ENCODE measurements at places on chromosomes 5 and 9.

DNA sequence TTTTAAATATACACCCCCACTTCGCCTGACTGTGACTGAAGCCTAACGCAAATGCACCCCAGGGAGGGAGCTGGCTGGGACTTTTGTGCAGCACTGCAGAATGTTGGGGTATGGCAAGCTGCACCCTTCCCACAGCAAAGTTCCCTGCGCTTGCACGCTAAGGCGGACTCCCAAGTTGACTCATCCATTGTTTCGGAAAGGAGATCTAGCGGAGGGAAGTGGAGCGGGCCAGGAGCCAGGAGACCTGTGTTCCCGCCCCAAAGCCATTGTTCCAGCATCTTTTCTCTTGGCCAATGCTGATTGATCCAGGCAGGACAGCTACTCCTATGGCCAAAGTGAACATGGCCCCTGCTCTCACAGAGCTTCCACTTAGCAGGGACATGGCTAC, 202.9 kb downstream of the AOPEP start:
- DNase-seq: no peak

DNA sequence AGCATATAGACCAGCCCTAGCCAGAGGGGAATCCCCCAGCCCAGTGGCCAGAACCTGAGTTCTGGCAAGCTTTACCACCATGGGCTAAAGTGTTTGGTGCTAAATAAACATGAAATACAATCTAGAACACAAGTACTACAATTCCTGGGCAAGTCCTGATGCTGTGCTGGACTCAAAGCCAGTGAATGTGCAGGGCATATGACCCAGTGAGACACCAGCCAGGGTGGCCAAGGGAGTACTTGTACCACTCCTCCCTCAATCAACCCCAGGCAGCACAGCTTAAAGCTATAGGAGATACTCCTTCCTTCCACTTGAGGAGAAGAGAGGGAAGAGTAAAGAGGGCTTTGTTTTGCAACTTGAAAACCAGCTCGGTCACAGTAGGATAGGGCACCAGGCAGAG, 63.6 kb downstream of the SSBP2 start:
- no peak for DNase-seq

GRCh38 chr9:84708400-84708799, 38.9 kb downstream of the NTRK2 start:
- DNase-seq: peak; percentile 29

DNA sequence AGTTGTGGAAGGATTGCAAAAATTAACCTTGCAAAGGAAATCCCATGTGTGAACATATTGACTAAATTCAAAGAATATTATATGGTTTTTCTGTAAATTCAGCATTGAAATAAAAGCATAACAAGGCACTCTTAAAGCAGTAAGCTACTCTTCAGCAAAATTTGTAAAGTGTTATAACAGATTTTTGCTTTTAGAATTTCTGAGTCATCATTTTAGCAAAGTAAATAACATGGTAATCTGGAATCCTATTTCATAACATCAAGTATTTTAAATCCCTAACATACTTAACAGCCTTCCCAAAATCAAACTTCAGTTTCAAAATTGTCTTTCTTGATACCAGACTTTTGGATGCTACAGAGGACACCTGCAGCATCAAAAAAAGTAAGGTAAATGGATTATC, 436.0 kb upstream of the CDH9 start:
- no peak for DNase-seq

DNA sequence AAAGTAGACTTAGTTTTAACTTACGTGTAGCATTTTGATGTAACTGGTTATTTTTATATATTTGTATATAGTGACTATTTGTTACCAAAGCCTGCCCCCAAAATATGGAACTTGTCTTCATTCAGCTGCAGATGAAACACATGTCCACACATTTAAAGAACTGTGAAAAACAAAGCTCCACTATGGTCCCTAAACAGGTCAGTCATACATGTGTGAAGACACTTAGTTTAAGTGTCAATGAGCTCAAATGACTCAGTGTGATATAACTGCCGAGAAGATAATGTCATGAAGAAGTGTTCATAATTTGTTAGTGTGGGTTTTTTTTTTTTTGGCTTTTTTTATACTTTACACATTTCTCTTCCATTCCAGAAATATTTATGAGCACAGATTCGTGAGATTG, 28.2 kb downstream of the HAVCR1 start:
- no peak for DNase-seq

DNA sequence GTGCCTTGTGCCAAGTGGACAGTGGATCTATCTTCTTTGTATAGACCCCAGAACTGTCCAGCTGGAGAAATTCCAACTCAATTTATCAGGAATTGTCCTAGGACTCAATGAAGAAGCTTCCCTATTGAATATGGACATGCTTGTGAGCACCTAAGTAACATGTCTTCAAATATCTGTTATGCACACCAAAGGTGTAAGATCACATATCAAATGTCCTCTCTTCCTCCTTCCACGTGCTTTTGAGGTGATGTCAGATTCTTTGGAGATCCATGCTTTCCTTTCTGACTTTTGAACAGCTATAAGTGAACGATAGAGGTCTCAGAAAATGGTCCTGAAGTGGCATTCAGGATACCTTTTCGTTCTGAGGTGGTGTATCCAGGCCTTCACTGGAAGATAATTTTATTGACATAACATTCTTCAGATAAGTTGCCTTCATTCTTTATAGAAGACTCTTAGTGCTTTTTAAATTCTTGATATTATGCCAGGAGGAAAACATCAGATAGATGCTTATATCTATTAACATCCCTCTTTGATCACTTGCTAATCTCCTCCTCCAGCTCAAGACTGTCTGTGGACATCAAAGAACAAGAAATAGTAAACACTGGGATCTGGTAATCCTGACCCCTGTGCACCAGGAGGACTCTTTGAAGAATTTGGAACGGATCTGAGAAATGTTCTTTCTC, 246.4 kb downstream of the SMARCA2 start:
- DNase-seq: no peak

- DNase-seq: no peak
These were observed 142.9 kb downstream of the DIRAS2 start for GRCh38 chr9:90499761-90500160.

DNA sequence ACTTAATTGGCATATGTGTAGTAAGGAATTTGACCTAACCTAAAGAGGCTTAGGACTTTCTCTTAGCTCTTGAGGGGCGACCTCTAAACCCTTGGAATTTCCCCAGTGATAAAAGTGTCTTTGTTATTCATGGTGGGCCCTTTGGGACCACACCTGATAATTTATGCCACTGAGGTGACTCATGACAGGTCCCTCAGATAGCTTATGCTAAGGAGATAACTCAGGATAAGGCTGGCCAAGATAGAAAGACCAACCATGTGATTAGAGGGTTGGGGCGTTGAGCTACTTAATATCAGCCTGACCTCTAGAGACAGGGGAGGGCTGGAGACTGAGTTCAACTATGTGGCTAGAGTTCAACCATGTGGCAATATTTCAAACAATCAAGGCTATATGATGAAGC, 218.1 kb downstream of the AP3B1 start:
- DNase-seq: no peak

GRCh38 chr5:116766470-116766947, 191.9 kb upstream of the SEMA6A start:
- DNase-seq: no peak

DNA sequence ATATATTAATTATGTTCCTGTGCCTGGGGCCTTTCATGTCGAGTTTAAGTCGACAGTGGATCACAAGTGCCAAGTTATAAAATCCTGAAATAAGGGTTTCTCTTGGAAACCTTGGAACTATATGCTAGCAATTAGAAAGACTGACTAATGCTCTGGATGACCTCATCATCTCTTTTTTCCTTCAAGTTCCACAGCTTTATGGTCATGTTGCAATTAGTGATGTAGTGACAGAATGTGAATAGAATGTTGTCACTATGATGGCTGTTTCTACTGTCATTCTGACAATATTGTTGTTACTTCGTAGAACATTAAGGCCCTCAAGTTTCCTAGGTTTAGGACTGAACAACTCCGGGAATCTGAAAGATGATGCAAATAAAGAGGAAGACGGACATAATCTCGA, 368.0 kb upstream of the SEMA6A start:
- DNase-seq: no peak

DNA sequence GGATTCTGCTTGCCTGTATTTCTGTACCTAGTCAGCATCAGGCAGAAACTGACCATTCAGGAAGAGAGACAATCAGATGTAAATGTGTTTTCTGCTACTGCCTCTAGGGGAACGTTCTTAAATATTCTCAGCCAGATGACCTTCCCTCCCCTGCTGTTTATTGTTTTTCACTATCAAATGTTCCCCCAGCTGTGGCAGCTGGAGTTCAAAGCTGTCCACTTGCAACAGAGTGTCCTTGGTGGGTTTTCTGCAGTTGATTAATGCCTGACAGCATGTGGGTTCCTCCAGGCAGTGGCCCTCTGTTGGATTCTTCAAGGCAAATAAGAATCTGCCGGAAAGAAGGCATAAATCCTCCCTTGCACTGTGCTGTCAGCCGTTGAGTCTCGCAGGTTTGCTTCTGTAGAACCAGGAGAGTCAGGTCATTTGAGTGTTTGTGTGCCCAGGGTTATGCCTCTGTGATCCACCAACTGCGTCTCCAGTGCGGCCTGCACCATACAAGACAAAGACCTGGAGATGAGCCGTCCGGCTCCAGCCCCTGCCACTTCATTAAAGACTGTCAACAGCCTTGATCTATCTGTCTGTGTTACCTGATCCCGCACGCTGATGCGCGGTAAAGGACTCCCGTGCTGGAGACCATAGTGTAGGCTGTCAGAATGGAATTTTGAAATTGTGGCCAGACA, 203.4 kb downstream of the GADD45G start:
- DNase-seq: no peak

- no peak for DNase-seq
These were observed 862.2 kb downstream of the DTWD2 start for GRCh38 chr5:118126159-118126558.

GRCh38 chr9:124007565-124008302, 3.8 kb upstream of the LHX2 start:
- DNase-seq: no peak

DNA sequence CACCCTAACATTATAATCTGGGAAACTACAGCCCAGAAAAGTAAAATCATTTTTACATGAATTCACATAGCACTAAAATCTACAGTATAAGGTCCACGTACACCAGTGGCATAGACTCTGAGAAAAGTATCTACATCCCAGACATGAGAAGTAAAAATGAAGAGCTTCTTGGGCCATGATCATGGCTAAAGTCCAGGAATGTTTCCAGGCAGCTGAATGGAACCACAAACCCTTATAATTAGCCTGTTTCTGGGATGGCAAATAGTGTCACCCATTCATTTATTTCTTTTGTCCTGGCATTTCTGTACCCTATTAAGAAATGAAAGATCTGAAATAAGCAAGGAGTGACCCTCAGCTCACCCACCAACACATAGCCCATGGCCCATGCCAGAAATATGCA, 217.9 kb downstream of the SPOCK1 start:
- DNase-seq: no peak

DNA sequence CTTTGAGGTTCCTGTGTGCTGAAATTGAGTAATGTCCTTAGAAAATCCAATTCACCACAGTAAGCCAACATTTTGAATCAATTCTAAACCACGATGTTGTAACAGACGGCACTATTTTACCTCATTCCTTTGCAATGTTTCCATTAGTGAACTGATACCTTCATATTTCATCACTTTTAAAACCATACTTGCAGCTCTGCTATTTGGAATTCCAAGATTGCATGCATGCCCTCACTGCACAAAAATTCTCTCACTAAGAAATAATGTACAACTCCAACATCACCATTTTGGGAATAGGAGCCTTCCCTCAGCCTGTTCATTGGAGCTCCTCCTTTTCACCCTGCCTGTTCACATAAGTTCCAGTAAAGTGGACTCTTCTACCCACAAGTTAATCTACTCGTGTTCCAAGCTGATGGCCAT, 74.8 kb upstream of the TGFBR1 start:
- DNase-seq: no peak

GRCh38 chr5:45335978-45336377, 360.2 kb downstream of the HCN1 start:
- no peak for DNase-seq
